ENCODE measurements at places on chromosomes 7 and 10. TPM values are rescaled to one million over a fixed set of nuclear protein-coding genes. Genes with fewer than 3 reads are reported as not detected.

DNA sequence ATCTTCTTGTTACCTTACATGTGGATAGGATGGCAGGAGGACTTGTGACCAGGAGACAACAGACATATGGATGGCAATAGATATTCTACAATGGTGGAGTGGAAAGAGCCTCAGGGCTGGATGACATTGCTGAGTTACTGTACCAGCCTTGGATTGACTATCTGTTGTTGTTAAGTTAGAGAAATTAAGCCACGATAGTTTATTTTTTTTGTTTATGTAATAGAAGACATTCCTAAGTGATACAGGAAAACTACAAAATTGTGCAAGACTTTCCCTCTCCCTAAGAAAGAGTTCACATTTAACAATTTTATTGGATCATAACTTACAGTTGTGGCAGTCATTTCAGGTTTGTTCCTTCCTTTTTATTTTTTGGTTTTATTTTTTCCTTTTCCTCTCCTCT, 230.7 kb upstream of the CACNA2D1 start:
- no peak overlapping the region for H3K27ac ChIP-seq
- DNase-seq: no peak
- no peaks in the 10 kb centered on the region for H3K27me3 ChIP-seq
- no peak overlapping the region for H3K4me3 ChIP-seq
- peaks cover 5% of the 10 kb centered on the region for H3K36me3 ChIP-seq

- H3K27me3 ChIP-seq: no peaks in the 10 kb centered on the region
- no peaks in the 10 kb centered on the region for H3K36me3 ChIP-seq
- no peak overlapping the region for H3K4me3 ChIP-seq
- peaks cover 3% of the 10 kb centered on the region for H3K4me1 ChIP-seq
- H3K27ac ChIP-seq: no peak overlapping the region
- no peak for DNase-seq
Measured at GRCh38 chr7:70744492-70744891, 387.5 kb upstream of the GALNT17 start.

PAOX gene
- 4.6 TPM for total RNA-seq

GJD4 gene
- not detected for total RNA-seq

DNA sequence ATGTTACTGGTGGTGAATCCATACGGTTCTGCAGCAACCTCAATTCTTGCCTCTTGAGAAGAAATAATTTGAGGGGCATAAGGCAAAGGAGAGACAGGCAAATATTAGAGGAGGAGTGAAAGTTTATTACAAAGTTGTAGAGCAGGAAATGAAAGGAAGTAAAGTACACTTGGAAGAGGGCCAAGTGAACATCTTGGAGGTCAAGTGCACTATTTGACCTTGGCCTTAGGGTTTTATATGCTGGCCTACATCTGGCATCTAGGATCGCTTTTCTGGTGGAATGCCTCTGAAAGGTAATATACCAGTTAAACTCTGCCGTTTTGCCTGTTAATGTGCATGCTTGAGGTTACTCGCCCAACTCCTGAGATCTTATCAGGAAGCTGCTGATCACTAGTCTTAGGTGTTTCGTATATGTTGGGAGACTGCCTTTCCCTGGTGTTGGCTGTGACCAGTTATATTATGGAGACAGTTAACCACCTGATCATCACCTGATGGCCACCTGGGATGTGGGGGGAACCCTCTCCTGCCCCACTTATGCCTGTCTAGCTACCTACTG, 66.1 kb upstream of the CYP2C18 start:
- no peak overlapping the region for H3K4me3 ChIP-seq
- H3K4me1 ChIP-seq: no peaks in the 10 kb centered on the region
- no peak for DNase-seq
- no peak overlapping the region for H3K27ac ChIP-seq
